ENCODE measurements at places on chromosomes 6 and 20. TPM values are rescaled to one million over a fixed set of nuclear protein-coding genes. Genes with fewer than 3 reads are reported as not detected.

Gene OR12D3
- polyA plus RNA-seq = not detected

Gene FOXP4
- 14.0 TPM for polyA plus RNA-seq

Gene GSTA2
- polyA plus RNA-seq = 133 TPM

GRCh38 chr6:14638906-14639761 lies 521.6 kb downstream of the CD83 start:
- DNase-seq = peak; percentile 73

GRCh38 chr20:59087829-59088433 lies 45.3 kb upstream of the PRELID3B start:
- peak; percentile 85 for DNase-seq

All from kidney (tissue), 22 donors.